ENCODE measurements at places on chromosomes 11 and 22.
A peak's percentile ranks its signal among the peaks of the same experiment; 100 is the strongest.

- no peak for DNase-seq
These were observed 232.2 kb downstream of the FAM76B start for GRCh38 chr11:95557376-95557775.

GRCh38 chr22:45429424-45429823 is 15.9 kb downstream of the RIBC2 start:
- DNase-seq, result no peak

DNA sequence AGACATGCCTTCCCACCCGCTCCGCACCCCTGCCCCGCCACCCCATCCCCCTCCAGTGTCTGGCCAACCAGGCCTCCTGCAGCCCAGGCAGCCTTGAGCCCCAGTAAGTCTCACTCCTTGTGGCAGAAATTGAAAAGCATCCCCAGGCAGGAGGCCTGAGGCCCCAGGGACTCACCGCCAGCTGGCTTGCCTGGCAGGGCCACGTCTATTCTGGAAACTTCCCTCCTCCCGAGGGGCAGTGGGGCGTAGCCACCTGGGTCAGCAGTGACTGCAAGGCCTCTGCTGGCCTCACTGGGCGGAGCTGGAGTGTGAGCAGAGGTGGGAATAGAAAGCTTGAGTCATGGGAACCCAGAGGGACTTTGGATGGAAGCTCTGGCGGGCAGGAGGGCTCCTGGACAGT is 26.3 kb downstream of the ANO1 start:
- DNase-seq, result no peak

DNA sequence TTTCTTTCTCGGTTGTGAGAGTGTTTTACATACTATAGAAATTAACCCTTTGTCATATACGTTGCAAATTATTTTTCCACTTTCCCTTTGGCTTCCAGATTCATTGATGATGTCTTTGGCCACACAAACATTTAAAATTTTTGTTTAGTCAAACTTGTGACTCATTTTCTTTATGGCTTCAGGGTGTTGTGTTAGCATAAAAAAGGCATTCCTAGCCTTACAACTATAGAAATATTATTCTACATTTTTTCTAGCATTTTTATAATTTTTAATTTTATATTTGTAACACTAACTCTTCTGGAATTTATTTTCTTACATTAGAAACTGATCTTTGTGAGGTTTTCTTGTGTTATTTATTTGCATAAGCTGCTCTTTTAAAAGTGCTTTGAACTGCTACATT is 12.1 kb downstream of the GRIA4 start:
- no peak for DNase-seq

DNA sequence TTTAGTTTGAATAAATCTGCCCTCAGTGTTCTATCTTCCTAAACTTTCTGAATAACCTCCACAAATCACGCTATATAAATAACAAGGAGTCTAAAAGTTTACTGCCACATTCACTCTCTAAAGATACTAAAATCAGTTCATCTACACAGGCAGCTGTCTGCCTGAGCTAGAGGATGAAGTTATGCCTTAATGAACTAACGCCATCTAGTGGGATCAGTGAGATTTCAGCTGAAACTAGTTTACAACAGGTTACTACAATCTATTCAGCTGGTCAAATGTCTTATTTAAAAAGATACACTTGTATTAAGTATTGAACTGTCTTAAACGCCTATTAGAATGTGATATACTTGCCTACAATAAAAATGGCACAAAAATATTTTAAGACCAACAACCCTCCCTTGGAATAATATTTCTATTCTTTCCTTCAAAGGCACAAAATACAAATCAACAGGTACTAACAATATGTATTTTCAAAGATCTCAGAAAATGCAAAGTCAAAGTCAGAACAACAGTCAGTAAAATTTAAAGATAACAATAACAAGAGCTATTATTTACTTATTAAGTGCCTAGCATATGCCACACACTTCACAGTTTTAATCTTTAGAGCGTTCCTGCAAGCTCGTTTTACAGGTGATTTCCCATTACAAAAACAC is 84.1 kb downstream of the LARGE2 start:
- DNase-seq, result no peak

DNA sequence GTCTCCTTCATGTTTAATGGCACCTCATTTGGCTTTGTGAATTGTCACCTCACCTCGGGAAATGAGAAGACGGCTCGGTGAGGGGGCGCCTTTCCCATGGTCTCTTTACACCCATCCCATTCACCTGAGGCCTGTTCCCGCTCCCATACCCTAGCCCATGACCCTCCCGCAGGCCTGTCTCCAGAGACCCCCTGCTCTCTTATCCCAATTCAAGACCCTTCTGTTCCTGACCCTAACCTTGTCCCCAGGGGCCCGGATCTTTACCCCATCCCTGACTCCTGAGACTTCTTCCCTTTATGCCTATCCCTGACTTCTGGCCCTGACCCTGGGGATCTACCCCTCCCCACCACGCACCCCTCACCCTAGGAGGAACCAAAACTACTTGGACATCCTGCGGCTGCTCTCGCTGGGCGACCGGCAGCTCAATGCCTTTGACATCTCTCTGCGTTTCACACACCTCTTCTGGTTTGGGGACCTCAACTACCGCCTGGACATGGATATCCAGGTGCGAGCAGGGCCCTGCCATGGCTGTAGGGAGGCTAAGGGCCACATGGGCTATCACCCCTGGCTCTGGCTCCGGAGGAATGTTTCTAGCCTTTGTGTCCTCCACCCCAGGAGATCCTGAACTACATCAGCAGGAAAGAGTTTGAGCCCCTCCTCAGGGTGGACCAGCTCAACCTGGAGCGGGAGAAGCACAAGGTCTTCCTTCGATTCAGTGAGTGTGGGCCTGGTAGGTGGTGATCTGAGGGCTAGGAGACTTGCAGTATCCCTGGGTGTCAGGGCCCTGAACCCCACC is 7.9 kb downstream of the INPPL1 start:
- DNase-seq, result peak; percentile 37

DNA sequence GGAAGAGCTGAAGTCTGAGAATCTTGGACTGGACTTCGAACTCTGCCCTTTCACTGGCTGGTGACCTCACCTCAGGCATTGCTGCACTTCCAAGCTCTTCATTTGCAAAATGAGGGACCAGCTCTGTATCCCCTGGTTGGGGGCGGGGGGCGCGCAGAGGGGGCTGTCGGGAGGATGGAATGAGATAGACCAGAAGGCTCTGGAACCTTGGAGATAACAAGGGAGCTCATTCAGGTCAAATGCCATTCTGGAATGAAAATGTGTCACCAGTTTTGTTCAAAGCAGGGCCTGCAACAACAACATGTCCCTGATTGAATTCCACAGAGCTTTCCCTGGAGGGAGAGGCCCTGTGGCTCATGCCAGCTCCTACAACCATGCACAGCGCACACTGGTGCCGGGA is 370.5 kb downstream of the MN1 start:
- DNase-seq, result no peak

DNA sequence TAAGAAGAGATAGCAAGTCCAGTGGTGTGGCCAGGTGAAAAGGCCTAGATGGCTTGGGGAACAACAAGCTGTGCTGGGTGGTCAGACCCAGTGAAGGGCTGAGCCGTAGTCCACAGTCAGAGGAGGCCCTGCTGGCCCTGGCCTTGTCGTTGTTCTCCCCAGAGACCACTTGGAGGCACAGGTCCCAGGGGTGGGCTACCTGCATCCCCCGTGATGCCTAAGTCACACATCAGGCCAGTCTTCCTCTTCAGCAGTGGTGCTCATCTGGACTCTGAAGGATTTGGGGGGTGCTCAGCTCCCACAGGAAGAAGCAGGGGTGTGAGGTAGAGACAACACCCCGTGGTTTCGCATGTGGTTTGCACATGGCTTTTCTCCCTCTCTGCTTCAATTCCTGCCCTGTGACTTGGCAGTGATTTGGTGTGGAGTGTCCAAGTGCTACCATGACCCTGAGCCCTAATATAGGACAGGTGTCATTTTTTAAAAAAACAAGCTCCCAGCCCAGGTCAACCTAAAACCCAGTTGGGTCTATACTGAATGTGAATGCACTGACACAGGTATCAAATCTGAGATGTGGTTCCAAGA is 51.0 kb downstream of the ALX4 start:
- no peak for DNase-seq

DNA sequence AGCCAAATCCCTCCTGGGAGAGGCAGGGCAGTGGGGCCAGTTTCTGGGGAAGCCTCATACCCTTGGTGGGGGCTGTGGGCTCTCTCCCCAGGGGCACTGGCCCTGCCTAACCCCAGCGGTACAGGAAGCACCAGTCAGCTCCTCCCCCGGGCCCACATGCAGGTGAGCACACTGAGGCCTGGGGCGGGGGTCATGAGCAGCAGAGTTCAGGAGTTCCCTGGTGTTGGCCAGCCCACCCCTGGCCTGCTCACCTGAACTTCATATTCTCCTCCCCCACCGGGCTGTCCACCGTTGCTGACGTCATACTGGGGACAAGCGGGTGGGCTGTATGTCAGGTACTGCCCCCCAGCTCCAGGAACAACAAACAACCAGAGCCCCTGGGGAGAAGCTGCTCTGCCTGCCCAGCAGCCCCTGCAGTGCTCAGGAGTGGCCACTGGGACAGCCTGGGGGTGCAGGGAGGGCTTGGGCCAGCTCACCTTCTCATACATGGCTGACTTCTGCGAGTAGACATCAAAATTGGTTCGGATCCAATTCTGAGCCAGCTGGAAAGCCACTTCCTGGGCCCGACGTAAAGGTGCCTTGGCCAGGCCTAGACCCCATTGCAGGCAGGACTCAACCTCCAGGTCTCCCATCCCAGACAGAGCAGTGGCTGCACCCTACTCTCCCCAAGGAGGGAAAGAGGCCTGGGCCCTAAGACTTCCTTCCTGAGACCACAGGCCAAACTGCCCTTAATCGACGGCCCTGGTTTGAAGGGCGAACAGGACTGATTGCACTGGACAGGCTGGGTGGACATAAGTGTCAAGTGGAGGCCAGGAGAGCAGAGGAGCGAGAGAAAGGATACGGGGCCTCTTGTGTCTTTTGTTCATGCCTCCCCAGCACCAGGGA is 20.8 kb downstream of the TREH start:
- DNase-seq, result peak; percentile 43

- no peak for DNase-seq
These were observed 2.8 kb downstream of the SESN3 start for GRCh38 chr11:95228081-95228749.

- DNase-seq, result no peak
These were observed 60.0 kb downstream of the RTL6 start for GRCh38 chr22:44438056-44438455.

GRCh38 chr11:100876815-100877520 is 189.9 kb downstream of the ARHGAP42 start:
- DNase-seq, result no peak

DNA sequence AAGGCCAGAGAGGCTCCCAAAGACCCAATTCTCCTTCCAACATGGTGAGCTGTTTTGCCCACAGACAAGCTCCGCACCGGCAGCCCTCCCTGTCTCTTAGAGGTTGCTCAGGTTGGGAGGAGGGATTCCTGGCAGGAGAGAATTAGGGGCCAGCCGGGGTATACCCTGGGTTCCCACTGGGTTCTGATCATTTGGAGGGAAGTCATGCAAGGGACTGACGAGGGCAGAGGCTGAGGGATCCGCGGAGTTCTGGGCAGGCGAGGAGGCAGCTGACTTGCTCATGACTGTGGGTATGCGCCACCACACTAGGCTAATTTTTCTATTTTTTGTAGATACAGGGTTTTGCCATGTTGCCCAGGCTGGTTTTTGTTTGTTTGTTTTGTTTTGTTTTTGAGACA is 4.6 kb downstream of the ST3GAL4 start:
- no peak for DNase-seq

DNA sequence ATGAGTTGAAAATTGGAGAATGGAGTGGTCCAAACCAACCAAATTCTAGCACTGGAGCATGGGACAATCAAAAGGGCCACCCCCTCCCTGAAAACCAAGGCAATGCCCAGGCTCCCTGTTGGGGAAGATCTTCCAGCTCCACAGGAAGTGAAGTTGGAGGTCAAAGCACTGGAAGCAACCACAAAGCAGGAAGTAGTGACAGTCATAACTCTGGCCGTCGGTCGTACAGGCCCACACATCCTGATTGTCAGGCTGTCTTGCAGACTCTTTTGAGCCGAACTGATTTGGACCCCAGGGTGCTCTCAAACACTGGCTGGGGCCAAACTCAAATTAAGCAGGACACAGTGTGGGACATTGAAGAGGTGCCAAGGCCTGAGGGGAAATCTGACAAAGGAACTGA is 80.5 kb upstream of the ADSL start:
- DNase-seq, result no peak

- DNase-seq, result no peak
These were observed 28.8 kb downstream of the VSTM5 start for GRCh38 chr11:93821617-93822016.

GRCh38 chr22:20957683-20958431 is 9.2 kb upstream of the AIFM3 start:
- no peak for DNase-seq

GRCh38 chr11:135073381-135073780 is 661.3 kb upstream of the B3GAT1 start:
- DNase-seq, result no peak
